ENCODE measurements at places on chromosomes 1 and 21.
A peak's percentile ranks its signal among the peaks of the same experiment; 100 is the strongest.

- no peak for DNase-seq
These were observed 108.4 kb downstream of the CNIH3 start for GRCh38 chr1:224724566-224724965.

DNA sequence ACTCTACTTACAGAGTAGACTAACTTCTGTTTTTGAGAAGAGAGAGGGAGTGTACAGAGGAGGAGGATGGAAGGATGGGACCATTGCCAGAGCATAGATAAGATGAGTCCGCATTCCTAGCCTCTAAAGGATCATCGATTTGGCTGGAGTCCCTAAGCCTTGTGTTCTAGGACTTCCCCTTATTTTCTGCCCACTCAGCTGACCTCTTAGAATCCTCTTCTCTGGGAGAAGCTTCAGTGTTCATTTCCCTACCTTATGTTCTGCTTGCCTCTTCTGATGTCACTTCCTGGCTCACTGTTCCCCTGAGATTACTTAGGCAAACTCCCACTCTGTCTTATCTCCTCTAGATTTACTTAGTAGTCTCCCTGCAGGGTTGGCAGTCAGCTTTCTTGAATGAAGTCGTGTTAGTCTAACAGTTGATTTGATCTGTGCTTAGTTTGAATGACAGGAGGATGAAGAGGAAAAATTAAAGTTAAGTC is 156.7 kb downstream of the SYT2 start:
- peak; percentile 48 for DNase-seq

- no peak for DNase-seq
These were observed 231 bp upstream of the RPS6KA1 start for GRCh38 chr1:26529405-26529654.

- no peak for DNase-seq
These were observed 44.2 kb upstream of the ARHGAP29 start for GRCh38 chr1:94281361-94282142.

- no peak for DNase-seq
These were observed 18.5 kb upstream of the ADARB1 start for GRCh38 chr21:45055861-45056260.

- no peak for DNase-seq
These were observed 8.0 kb downstream of the HJV start for GRCh38 chr1:146013559-146013922.

DNA sequence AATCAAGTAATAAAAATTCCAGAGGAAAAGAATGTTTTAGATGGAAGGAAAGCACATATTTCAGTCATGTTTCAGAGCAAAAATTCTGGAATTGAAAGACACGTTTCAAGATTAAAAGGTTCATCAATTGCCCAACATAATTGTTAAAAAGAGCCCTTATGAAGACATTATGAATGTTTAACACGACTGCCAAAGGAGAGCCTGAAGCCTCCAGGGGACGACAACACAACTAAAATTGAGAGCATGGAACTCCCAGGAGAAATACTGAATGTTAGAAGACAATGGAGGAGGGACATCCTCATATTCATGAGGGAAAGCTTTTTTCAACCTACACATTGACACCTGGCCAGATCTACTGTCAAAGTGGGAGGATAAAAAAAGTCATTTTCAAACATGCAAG is 16.0 kb downstream of the OR2T11 start:
- DNase-seq = peak; percentile 67

GRCh38 chr1:57832612-57833011 is 408.8 kb upstream of the DAB1 start:
- no peak for DNase-seq

- DNase-seq = no peak
These were observed 70.4 kb upstream of the UBE2U start for GRCh38 chr1:64133036-64133435.

- DNase-seq = no peak
These were observed 5.5 kb upstream of the TRAPPC10 start for GRCh38 chr21:44006656-44007055.

DNA sequence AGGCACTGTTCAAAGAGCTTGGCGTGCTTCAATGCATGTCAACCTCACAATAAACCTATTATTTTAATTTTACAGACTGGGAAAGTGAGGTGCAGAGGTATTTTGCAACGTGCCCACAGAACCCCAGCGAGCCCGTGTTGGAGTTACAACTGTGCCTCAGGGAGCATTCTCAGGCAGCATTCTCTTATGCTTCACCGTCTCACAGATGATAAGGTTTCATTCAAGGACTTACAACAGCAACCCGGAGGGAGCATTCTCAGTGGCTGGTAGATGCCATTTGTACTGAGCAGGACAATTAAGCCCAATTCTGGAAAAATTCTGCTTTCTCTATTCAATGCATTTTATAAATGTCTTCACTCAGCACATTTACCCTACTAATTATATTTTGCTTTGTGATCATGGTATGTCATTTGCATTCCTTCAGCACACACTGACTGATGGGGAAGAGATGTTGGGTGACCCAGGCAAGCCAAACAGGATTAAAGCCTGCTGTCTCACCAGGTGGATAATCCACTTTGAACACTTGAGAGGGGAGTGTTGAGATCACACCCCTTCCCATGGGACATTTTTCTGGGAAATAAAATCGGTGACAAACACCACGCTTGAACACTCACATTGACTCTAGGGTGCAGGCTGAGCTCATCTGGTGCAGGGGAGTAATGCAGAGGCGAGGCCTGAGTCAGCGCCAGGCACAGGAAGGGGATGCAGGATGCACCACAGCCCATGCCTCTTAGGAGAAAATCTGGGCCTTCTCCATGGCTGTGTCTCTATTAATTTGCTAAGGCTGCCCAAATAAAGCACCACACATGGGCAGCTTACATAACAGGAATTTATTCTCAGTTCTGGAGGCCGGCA is 113.9 kb downstream of the CLIC6 start:
- DNase-seq = peak; percentile 98

GRCh38 chr1:220336391-220337031 is 64.3 kb upstream of the RAB3GAP2 start:
- DNase-seq = peak; percentile 66

DNA sequence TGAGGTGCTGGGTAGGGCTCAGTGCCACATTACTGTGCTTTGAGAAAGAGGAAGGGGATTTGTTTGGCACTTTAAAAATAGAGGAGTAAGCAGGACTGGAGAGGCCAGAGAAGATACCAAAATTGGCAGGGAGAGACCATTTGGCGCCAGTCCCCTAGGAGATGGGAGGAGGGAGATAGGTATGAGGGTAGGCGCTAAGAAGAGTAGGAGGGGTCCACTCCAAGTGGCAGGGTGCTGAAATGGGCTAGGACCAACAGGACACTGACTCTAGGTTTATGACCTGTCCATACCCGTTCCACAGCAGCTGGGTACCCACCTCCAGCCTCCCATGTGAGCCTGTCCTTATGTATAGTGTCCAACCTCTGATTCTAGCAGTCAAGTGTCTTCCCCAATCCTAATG is 1.0 kb upstream of the CRTC2 start:
- no peak for DNase-seq

- peak; percentile 92 for DNase-seq
These were observed 125.7 kb upstream of the CXADR start for GRCh38 chr21:17387030-17387617.

DNA sequence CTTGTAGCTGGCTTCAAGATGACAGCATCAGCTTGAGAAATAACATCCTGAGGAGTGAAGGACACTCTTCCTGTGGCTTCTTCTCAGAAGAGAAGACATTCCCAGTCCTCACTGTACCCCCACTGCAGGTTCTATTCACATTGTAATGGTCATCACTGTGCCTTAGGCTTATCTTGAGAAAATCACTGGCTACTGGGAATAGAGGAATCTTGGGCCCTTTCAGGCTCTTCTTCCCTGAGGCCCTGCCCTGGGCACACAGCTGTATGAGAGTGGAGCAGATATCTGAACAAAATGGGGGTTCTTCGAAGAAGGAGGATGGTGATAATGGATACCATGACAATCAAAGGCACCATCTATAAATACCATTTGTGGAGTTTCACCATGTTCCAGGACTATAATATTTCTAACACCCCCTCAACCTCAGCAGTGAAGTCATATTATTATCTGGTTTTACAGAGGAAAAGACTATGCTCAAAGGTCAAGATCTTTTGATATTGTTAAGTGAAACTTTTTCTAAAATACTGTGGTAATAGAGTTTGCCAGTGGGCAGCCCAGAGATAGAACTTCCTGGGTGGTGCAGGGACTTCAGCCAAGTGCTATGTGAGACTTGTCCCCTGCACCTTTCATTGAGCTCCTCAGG is 143.1 kb upstream of the KCNE2 start:
- no peak for DNase-seq

DNA sequence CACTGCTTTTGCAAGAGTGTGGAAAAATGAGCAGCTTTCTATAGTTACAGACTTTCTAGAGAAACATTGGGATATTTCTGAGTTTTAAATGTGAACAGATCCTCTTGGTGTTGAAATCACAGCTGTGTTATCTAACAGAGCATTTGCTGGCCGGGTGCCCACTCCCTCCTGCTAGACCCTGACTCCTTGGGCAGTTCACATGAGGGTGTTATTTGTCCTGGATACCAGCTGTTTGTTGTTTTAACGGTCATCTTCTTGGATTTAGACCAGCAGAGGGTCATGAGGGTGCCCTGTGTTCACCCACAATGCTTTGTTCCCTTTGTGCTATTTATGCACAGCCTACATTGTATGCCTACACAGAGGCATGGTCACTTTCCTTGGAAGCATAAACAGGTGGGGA is 67.1 kb downstream of the CENPF start:
- no peak for DNase-seq

- no peak for DNase-seq
These were observed 16.0 kb downstream of the EIF2D start for GRCh38 chr1:206596319-206596666.

- no peak for DNase-seq
These were observed 27.0 kb upstream of the HMGB4 start for GRCh38 chr1:33836911-33837310.

DNA sequence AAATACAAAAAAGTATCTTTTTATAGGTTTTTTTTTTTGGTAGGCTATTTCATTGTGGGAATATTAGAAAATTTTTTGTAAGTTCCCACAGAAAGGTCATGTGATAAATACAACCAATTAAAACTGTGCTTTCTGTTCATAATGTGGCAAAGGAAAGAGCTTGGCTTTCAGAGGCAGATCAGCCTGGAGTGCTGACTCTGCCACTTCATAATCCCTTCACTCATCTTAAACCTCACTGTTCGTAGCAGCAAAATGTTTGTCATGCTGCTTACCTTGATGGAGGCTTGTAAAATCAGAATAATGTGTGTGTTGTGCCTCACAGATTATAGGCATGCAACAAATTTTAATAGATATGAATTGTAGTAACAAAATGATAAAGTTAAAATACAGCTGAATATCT is 176.8 kb downstream of the ZP4 start:
- DNase-seq = no peak

GRCh38 chr21:42614396-42614795 is 39.0 kb upstream of the PDE9A start:
- peak; percentile 29 for DNase-seq

- DNase-seq = no peak
These were observed 253.6 kb upstream of the IRF2BP2 start for GRCh38 chr1:234863551-234863971.

DNA sequence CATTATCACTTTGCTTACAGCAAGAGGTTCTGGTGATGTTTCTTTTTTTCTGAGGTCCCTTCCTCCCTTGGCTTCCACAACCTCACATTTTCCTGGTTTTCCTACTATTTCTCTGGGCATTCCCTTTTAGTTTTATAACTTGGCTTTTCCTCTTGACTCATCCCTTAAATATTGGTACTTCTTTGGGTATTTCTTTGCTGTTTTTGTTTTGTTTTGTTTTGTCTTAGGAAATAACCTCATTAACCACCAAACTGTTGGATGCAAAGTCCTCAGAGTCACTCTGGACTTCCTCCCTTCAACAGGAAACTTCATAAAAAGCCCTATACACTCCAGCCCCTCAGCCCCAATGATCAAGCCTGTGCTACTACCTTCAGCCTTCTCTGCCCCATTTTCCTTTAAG is 211.1 kb downstream of the DUSP10 start:
- DNase-seq = no peak

DNA sequence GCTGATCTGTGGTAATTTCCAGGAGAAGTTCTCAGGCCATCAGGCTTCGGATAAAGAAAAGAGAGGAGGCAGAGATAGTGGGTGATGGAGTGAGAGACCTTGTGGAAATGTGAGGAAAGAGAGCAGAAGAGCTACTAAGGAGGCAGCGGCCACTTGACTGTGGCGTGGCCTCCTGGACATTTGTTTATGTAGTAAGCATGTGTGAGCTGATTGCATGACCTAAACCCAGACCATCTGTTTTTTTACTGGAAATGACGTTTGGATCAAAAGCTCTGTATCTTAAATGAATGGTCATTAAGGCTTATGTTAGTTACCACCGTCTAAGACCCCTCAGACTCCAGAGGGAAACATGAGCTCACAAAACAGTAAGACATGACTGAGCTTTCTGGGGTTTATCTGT is 13.6 kb downstream of the ATP1B1 start:
- DNase-seq = no peak

GRCh38 chr1:63152572-63152971 is 169.8 kb upstream of the FOXD3 start:
- DNase-seq = no peak

DNA sequence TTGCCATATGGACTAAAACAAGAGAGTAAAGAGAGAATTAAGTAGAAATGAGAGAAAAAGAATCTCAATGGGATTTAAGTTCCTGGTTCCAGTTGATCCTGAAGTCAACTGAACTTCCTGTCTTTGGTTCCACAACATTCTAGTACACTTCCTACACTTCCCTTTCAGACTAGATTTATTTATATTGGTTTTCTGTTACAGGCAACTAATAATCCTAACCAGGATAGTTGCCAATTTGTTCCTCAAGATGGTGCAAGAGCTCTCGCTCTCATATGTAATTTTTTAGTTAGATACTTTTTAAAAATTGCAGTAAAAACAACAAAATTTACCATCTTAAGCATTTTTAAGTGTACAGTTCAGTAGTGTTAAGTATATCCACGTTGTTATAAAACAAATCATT is 28.8 kb upstream of the TRIM45 start:
- DNase-seq = no peak

- no peak for DNase-seq
These were observed 29.4 kb upstream of the IL19 start for GRCh38 chr1:206741142-206741701.

DNA sequence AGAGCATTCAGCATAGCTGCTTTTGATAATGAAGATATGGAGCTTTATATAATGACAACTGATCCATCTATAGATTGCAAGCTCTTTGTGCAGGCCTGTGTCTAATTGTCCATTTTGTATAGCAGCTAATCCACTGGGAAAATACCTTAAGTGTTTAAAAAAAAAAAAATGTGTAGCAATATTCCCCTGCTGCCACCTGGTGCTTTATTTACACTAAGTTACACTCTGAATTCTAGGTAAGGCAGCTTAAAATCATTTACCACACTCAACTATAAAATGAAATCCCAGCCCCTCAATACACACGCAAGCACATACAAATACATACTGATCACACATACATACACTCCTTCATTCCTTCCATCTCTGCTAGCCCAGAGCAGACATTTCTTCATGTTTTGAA is 49.1 kb upstream of the BCL9 start:
- no peak for DNase-seq

- DNase-seq = no peak
These were observed 76.3 kb downstream of the UCK2 start for GRCh38 chr1:165903672-165904071.

GRCh38 chr1:79662596-79662995 is 656.1 kb upstream of the ADGRL4 start:
- DNase-seq = no peak

Data from NCI-H82 (cell line).